ENCODE measurements at places on chromosomes 3 and 15.

DNA sequence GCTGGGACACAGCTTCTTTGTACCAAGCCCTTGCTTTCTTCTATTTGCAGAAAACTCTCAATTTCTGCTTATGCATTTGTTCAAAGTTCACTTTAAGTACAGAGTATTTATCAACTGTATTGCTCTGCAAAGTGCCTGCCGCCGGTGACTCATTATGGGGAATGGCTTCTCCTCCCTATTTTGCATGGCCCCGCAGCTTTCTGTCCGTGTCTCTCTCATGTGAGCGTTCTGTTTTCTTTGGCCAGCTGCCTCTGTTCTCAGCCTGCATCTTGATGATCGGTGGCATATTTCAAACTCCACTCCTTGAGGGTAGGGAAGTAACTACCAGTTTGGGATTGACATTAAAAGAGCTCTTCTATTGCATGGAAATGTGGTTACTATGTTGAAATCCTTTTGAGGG is 28.6 kb upstream of the ST8SIA2 start:
- no peak for DNase-seq

GRCh38 chr3:22371607-22372291 is 620.7 kb upstream of the ZNF385D start:
- no peak for DNase-seq

DNA sequence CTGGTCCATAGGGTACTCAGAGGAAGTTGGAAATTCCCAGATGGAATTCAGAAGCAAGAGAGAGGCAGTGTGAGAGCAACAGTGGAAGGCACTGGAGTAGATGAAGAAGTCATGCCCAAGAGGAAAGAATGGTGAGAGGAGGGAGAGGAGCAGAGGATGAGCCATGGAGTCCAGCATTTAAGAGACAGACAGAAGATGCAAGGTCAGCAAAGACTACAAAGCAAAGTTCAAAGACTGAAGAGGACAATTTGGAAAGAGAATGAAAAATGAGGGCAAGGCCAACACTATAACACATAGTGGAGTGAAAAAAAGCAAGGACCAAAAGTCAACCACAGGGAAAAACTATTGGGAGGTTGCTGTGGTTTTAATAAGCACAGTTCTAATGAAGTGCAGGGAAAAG is 178.7 kb downstream of the SSR3 start:
- no peak for DNase-seq

DNA sequence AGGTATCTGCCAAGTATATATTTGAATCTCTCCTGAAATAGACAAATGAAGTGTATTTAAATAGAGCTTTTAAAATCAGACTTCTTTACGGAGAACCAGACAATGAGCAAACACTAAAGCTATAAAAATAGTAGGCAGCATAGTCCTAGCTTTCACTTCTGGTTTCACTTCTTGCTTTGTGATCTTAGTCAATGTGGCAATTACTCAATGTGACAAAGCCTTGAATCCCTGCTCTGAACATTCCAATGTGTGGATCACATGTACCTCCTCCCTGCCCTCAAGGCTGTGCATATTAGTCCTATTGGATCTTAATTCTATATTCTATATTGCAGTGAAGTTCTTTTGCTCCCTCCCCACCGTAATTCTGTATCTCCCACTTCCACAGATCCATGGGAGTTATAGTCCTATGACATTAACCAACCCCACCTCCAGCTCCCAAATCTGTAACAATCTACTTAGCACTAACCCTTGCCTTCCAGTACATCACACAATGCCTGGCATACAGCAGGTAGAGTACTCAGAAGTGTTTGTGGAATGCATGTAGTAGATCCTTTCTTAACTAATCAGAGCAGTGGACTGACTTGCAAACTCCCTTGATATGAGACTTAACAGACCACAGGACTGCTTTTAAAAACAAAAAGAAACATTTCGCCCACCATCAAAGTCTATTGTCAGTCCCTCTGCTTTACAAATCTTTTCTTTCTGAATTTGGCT is 24.3 kb upstream of the CP start:
- peak; percentile 7 for DNase-seq

GRCh38 chr3:141366285-141367037 is 1.8 kb upstream of the ZBTB38 start:
- DNase-seq = no peak

DNA sequence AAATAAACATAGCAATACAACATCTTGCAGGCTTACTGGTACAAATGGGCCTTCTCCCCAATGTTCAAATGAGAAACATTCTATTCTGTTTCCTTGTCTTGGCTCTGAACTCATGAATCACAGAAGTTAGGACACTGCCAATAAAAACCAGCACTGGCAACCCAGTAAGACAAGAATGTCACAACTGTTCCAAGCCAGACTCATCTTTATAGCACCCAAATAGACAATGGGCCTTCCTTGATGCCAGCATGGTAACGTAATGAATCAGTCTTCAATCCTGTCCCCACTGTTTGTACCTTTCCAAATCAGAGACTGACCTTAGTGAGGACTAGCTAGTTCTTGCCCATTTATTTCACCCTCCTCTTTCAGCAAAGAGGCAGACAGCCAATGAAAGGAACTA is 14.1 kb upstream of the RPS17 start:
- DNase-seq = no peak

GRCh38 chr3:179949412-179949811 is 87.3 kb downstream of the PEX5L start:
- no peak for DNase-seq

- no peak for DNase-seq
Measured at GRCh38 chr15:70956201-70956995, 63.8 kb downstream of the LRRC49 start.

- no peak for DNase-seq
Measured at GRCh38 chr3:138938056-138938876, 8.7 kb downstream of the FOXL2 start.

GRCh38 chr15:67166280-67167009 is 88.0 kb downstream of the AAGAB start:
- DNase-seq = no peak

DNA sequence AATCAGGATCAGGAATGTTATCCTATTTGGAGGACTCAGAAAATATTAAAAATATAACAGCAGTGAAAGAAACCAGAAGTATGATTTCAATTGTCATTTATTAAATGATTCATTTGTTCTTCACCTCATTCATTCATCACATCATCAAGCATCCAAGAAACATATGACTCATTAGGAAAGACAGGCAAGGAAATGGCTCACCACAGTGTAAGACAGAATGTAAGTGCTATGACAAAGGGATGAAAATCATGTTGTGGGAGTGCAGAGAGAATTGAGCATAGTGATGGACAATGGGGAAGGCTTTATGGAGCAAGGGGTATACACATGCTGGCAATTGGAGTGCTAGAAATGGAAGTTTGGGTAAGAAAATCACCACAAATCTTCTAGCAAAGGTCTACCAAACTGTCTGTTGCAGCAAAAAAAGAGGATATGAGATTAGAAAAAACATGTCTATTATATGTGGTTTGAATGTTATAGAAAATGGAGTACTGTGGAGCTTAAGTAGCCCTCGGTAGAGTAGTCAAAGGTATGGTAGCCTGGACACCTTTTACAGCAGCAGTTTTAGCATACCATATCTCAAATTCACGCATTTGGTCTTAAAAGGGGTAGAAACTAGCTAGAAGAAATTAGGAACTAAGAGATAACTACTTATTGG is 111.1 kb upstream of the GPR149 start:
- DNase-seq = no peak

DNA sequence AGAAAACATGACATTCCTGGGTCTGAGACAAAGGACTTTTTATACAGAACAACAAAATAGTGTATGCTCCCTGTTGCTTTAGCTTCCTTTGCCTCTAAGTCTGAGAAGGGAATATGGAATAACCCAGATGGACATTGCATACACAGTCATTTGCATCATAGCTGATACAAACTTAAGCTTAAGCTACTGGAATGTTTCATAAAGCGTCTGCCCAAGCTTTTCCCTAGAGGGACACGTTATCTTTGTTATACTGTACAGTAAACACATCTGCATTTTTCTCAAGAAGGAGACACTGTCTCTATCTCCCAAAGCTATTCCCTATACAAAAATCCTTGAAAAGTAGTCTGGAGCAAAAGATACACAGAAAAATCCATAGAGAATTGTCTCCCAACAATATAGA is 775.0 kb downstream of the DIPK2A start:
- DNase-seq = no peak

- DNase-seq = peak; percentile 79
Measured at GRCh38 chr15:40344631-40345120, 3.9 kb upstream of the CCDC9B start.

DNA sequence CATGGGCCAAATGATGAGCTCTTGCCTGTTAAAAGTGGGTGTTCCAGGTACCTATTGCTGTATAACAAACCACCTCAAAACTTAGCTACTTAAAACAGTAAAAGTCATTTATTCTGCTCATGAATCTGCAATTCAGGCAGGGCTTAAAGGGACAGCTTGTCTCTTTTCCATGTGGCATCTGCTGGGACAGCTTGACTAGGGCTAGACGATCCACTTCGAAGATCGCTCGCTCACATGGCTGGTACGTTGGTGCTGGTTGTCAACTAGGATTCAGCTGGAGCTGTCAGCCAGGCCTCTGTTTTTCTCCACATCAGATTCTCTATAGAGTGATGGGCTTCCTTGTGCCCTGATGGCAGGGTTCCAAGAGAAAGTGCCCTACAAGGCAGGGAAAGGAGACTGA is 581.3 kb downstream of the NTRK3 start:
- no peak for DNase-seq

- no peak for DNase-seq
Measured at GRCh38 chr3:121362035-121362734, 183.6 kb downstream of the POLQ start.

GRCh38 chr3:73523661-73524060 is 101.1 kb downstream of the PDZRN3 start:
- no peak for DNase-seq

DNA sequence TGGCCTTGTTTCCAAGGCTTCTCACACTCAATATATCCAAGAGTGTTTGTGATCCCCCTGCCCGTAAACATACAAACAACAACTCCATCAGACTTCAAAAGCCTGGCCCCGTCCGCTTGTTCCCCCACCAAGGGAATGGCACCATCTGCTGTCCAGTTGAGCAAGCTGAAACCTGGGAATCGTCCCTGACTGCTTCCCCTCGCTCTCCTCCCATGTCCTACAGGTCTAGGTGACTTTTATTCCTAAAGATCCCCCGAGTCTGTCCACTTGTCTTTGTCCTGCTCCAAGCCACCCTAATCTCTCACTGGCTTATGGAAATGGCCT is 27.9 kb upstream of the FAM174B start:
- no peak for DNase-seq

DNA sequence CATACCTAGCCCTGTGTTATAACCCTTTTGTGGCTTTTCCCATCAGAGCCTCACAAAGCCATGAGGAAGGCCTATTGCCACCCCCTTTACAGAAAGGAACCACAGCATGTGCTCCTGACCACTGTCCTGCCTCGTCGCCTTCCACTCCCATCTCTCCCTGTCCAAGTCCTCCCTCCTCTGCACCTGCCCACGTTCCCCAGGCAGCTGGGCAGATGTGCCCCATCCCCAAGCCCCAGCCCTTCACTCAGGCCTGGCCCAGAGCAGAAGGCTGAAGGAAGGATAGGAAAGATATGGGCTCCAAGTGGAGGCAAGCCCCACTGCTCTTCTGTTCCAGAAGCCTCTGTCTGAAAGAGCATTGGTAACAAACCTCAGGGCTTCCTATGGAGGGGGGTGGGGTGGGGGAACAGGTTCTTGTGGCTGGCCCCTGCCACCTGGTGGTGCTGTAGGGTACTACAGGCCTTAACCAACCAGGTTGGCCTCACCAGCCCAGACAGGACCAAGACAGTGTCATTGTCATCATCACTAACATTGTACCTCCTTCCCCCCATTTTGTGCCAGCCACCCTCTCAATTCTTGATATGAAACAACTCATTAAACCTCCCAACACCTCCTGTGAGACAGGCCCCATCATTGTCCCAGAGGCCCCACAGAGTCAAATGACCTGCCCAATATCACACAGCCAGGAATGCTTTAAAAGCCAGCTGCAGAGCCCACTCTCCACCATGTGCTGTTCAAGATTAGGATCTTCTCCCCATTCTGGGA is 10.0 kb downstream of the POC1A start:
- peak; percentile 89 for DNase-seq

GRCh38 chr3:18531662-18532061 is 106.5 kb upstream of the SATB1 start:
- DNase-seq = no peak

- no peak for DNase-seq
Measured at GRCh38 chr15:59676565-59676964, 12.6 kb downstream of the BNIP2 start.

DNA sequence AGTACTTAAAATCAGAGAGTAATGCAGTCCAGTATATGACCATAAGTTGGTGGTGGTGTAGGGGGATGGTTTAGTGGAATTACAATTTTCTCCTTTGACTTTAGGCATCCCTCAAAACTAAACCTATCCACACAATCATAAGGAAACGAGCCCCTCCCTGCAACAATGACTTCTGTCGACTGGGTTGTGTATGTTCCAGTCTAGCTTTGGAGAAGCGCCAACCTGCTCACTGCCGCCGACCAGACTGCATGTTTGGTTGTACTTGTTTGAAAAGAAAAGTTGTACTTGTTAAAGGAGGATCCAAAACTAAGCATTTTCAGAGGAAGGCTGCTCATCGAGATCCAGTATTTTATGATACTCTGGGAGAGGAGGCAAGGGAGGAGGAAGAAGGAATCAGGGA is 52.8 kb downstream of the MGA start:
- DNase-seq = no peak

DNA sequence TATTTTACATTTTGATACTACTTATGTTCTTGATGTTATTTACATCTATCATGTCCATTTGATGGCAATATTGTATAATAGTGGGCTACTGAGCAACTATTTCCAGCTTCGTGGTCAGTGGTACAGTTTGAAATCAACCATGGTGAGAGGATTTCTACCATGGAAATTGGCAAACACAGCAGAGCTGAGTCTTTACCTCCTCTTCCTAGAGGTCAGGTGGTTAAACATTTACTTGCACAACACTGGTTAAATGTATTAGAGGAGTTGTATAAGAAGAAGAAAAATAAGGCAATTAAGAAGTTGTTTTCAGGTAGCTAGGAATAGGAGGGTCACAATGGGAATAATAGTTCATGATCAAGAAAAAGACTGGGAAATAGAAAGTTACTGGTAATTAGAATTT is 7.2 kb upstream of the PPM1L start:
- no peak for DNase-seq

DNA sequence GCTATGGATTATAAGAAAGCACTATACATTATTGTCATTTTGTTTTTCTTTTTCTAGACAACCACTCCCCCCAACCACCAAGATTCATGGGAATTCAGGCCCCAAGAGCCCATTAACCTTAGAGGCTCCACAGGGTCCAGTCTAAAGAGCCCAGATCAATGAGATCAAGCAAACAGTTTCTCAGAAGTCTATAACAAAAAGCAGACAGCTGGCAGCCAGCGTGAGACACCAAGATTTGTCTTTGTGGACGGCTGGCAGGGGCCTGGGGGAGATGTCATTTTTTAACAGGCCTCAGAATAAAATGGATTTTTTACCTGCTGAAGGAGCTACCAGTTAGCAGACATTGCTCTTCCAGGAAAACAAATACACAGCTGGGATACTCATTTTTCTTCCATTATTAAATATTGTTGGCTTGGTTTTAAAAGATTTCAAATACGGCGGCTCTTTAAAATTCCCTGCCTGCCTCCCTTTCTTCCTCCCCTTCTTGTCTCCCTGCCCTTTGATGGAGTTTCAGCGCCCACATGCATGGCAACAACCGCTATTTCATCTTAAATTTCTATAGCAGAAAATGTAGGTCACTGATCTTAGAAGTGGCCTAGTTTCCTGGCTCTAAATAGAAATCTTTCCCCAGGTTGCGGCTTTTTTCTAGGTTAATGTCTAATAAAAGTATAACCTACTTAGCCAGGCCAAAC is 130.6 kb downstream of the FAM174B start:
- no peak for DNase-seq

GRCh38 chr15:43190178-43190577 is 5.0 kb downstream of the CCNDBP1 start:
- DNase-seq = no peak
